ENCODE measurements at places on chromosomes 7 and 10.

DNA sequence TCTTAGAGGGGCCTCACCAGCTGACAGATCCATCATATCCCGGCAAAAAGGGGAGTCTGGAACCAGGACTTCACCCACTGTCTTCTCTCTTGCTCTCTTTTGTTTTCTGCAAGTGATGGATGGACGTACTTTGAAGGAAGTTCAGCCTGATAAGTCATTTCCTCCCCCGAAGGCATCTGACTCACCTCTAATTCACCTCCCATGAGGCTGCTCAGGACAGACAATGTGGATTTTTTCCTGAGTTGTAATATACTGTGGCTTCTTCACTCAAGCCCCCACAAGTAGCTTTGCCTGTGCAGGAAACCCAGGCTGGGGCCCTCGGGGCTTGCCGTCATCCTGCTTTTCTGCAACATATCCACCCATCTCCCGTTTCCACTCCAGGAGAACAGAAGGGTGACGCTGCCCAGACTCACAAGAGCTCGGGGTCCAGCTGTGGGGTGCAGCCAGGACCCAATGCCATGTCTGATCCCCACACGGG lies 70.4 kb downstream of the ASB13 start:
- DNase-seq, result no peak

- DNase-seq, result no peak
Observed at GRCh38 chr10:113130014-113130641, 180.1 kb downstream of the TCF7L2 start.

- no peak for DNase-seq
Observed at GRCh38 chr7:445563-446288, 73.9 kb downstream of the PDGFA start.

- no peak for DNase-seq
Observed at GRCh38 chr7:147742301-147742700, 848.3 kb upstream of the C7orf33 start.

- peak; percentile 89 for DNase-seq
Observed at GRCh38 chr10:101694674-101695403, at the start of gene FBXW4. Gene FBXW4 (minus strand): TSS chr10:101695170. CDS start chr10:101695105, 65 bp downstream.

DNA sequence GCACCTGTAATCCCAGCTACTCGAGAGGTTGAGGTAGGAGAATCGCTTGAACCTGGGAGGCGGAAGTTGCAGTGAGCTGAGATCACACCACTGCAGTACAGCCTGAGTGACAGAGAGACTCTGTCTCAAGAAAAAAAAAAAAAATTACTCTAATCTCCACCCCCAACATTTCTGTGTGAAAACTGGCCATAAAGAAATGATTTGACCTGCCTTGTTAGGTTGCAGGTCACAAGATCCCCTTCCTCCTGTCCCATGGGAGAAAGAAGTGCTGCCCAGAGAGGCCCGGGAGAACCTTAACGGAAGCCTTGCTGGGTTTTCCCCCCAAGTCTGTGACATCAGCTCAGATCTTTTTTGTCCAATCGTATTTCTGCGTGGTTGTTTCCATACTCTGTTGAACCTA lies 8.7 kb upstream of the CALHM1 start:
- no peak for DNase-seq

- no peak for DNase-seq
Observed at GRCh38 chr10:71829171-71829570, 21.9 kb downstream of the PSAP start.

GRCh38 chr7:83475420-83475819 lies 173.5 kb downstream of the SEMA3E start:
- DNase-seq, result peak; percentile 28
